Thymus (tissue), 14 donors: ENCODE measurements at places on chromosomes 3 and 15. TPM values are rescaled to one million over a fixed set of nuclear protein-coding genes. Genes with fewer than 3 reads are reported as not detected.

GRCh38 chr3:30180310-30181177, 425.9 kb upstream of the TGFBR2 start:
- DNase-seq: no peak
- H3K27ac ChIP-seq: no peak overlapping the region
- no peaks in the 10 kb centered on the region for H3K4me1 ChIP-seq
- no peaks in the 10 kb centered on the region for H3K36me3 ChIP-seq
- no peaks in the 10 kb centered on the region for H3K27me3 ChIP-seq

DNA sequence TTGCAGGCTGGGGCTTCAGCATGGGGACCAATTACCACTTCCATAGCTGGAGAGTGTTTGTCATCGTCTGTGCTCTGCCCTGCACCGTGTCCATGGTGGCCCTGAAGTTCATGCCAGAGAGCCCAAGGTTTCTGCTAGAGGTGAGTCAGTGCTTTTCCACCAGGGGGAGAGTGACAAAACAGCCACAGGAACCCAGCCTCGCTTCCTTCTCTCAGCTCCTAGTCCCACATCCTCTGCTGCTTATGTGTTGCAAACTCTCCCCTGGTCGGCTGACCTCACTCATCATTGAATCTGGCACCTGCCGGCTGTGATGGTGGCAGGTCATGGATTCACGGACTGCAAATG, 158.3 kb downstream of the SV2B start:
- H3K4me1 ChIP-seq: no peaks in the 10 kb centered on the region
- no peaks in the 10 kb centered on the region for H3K36me3 ChIP-seq
- H3K4me3 ChIP-seq: no peak overlapping the region
- DNase-seq: no peak
- no peaks in the 10 kb centered on the region for H3K27me3 ChIP-seq

DNA sequence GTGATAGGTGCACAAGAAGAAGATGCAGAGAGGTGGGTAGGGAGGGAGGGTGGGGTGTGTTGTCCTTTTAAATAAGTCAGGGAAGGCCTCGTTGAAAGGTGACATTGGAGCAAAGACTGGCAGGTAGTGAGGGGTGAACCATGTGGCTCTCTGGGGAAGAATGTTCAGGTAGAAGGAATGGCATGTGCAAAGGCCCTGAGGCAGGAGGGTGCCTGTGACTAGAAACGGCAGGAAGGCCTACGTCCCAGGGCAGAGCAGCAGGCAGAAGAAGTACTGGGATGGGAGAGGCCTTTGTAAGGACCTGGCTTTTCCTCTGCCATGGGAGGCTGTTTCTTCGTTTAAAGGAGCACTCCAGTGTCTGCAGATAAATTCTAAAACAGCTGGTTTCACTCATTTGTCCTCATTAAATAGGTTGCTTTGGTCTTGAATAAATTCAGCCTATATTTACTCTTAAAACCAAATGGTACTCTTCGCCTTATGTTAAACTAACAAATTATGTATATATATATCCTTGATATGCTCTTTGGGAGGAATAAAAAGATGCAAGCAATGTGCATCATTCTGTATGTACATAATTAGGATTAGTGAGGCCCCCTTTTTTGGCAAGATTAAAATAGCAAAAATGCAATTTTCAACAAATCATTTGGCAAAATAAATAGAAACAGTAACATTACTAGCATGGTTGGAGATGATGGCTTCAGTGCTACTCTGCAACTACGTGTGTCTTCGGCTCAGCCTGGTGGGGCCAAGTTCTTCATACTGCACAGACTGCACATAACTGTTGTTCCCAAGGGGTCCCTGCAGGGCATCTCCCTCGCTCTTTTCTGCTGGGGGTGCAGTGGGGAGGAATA, 151.4 kb downstream of the KLF13 start:
- no peak for DNase-seq
- no peaks in the 10 kb centered on the region for H3K36me3 ChIP-seq
- peaks cover 26% of the 10 kb centered on the region for H3K4me1 ChIP-seq
- no peak overlapping the region for H3K27ac ChIP-seq
- H3K27me3 ChIP-seq: peaks cover 12% of the 10 kb centered on the region

LEKR1 gene
- total RNA-seq: 1.7 TPM

DNA sequence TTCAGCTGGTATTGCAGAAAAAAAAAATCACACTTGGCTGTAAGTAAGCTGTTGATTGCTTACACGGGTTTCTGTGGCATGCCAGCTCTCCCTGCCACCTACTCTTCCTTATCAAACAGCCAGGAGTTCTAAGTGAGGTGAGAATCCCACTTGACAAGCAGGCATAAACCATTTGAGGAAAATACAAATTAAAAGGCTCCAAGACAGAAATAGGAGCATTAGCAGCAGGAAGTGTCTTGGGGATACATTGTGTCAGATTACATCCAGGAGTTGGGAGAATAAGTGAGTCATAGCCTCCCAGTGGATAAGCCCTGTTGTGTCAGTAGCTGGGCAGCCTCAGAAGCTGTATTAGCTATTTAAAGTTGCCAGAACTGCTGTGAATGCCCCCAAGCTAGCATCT, 256.0 kb downstream of the CNTN4 start:
- H3K4me1 ChIP-seq: no peaks in the 10 kb centered on the region
- no peak overlapping the region for H3K4me3 ChIP-seq
- no peak overlapping the region for H3K27ac ChIP-seq
- no peaks in the 10 kb centered on the region for H3K36me3 ChIP-seq
- DNase-seq: no peak
- H3K27me3 ChIP-seq: no peaks in the 10 kb centered on the region

DNA sequence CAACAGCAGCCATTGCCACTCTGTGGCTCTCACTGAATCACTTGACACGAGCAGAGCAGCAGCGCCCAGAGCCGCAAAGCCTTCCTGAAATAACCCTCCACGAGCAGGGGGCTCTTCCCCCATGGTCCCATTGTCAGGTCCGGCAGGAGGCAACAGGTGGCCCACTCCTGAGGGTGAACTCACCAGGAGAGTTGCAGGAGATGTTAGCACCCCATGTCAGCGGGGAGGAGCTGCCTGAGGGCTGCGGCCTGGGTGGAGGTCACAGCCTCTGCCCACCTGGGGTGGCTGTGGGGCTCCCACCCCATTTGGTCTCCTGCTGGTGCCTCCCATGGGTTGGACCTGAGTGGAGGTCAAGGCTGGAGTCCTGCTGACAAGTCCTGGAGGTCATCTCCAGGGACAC, 12.3 kb upstream of the C3orf22 start:
- H3K36me3 ChIP-seq: no peaks in the 10 kb centered on the region
- H3K4me1 ChIP-seq: no peaks in the 10 kb centered on the region
- no peak for DNase-seq
- H3K27ac ChIP-seq: no peak overlapping the region
- no peak overlapping the region for H3K4me3 ChIP-seq
- H3K27me3 ChIP-seq: no peaks in the 10 kb centered on the region

GRCh38 chr15:64810497-64811326, 14.7 kb downstream of the PIF1 start:
- DNase-seq: no peak
- H3K36me3 ChIP-seq: no peaks in the 10 kb centered on the region
- H3K27ac ChIP-seq: no peak overlapping the region
- H3K4me3 ChIP-seq: no peak overlapping the region
- H3K4me1 ChIP-seq: no peaks in the 10 kb centered on the region
- peaks cover 3% of the 10 kb centered on the region for H3K27me3 ChIP-seq

GRCh38 chr3:157129803-157130466, 30.0 kb downstream of the CCNL1 start:
- peak overlapping the region; percentile 86 for H3K27ac ChIP-seq
- H3K4me3 ChIP-seq: no peak overlapping the region
- no peaks in the 10 kb centered on the region for H3K27me3 ChIP-seq
- peaks cover 7% of the 10 kb centered on the region for H3K36me3 ChIP-seq

- no peak overlapping the region for H3K4me3 ChIP-seq
- H3K27me3 ChIP-seq: no peaks in the 10 kb centered on the region
- no peaks in the 10 kb centered on the region for H3K4me1 ChIP-seq
- H3K36me3 ChIP-seq: no peaks in the 10 kb centered on the region
Measured at GRCh38 chr3:11509173-11510000, 134.3 kb downstream of the VGLL4 start.

PLXNB1 gene
- total RNA-seq: 7.7 TPM

DNA sequence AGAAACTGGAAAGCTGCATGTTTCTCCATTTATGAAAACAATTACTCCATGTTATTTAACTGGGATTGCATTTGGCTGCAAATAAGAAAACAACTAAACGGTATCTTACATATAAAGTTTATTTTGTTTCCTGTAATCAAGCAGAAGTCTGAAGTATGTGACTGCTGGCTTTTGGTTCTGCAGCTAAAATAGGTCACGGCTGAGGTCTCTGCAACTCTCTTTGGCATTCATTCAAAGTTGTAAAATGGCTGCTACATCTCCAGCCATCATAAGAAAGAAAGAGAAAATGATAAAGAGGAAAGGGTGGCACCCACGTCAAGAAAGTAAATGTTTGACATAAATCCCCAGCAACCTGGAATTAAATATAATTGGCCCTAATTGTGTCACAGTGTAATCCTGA, 406.1 kb downstream of the TBC1D5 start:
- H3K27ac ChIP-seq: peak overlapping the region; percentile 41
- no peaks in the 10 kb centered on the region for H3K36me3 ChIP-seq
- DNase-seq: no peak
- H3K4me1 ChIP-seq: no peaks in the 10 kb centered on the region
- no peak overlapping the region for H3K4me3 ChIP-seq

DNA sequence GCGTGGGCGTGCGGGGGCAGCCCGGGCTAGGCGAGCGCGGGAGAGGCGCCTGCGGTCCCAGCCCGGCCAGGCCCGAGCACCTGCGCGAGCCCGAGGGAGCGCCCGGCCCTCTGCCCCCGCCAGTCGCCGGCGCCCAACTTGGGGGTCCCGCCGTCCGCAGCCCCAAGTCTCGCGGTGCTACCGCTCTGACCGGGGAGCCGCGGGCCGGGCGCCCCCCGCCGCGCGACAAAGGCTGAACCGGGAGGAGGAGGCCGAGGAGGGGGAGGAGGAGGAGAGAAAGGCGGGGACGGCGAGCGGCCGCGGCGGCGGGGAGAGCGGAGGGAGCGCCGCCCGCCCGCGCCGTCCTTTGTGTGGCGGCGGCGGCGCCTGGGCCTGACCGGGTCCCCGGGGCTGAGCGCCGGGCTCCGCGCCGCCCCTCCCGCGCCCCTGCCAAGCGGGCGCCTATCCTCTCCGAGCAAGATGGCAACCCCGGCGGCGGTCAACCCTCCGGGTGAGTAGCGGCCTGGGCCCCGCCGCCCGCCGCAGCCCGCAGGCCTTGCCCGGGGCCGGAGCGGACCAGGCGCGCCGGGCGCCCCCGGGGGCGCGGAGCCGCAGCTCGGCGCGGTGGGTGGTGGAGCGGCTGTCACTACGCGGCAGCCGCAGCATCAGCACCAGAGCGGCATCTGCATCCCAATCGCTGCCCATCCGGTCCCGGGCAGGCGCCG, at the start of gene ARNT2:
TSS of gene ARNT2 (plus strand) at position 326 of the 704 bp plus-strand sequence. CDS start at position 460, 134 bp downstream.
- DNase-seq: no peak
- no peaks in the 10 kb centered on the region for H3K36me3 ChIP-seq
- H3K27me3 ChIP-seq: peaks cover 55% of the 10 kb centered on the region
- H3K4me3 ChIP-seq: no peak within 1 kb of the TSS
- no peaks in the 10 kb centered on the region for H3K4me1 ChIP-seq

ATG3 gene
- 73.1 TPM for total RNA-seq

RTP4 gene
- total RNA-seq: 9.3 TPM

SMAD6 gene
- total RNA-seq: 1.0 TPM

ADAMTS9 gene
- 3.7 TPM for total RNA-seq

DNA sequence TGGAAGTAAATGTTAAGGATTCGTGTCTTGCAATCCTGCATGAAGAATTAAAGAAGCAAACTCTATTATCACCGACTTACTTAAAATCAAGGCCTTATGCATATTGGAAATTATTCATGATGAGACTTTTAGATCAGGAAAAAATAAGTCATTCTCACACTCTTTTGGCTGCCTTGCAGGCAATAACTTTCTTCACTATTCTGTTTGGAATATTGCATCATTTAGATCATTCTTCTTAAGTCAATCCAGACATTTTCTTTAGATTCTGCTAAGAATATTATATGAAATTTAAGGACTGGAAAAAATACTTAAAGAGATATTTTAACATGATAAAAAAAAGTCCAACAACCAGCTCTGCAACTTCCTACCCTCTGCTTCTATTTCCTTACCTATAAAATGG, 245.4 kb downstream of the LRRN1 start:
- H3K27ac ChIP-seq: no peak overlapping the region
- DNase-seq: no peak
- no peaks in the 10 kb centered on the region for H3K27me3 ChIP-seq
- H3K4me3 ChIP-seq: no peak overlapping the region
- H3K36me3 ChIP-seq: no peaks in the 10 kb centered on the region

DNA sequence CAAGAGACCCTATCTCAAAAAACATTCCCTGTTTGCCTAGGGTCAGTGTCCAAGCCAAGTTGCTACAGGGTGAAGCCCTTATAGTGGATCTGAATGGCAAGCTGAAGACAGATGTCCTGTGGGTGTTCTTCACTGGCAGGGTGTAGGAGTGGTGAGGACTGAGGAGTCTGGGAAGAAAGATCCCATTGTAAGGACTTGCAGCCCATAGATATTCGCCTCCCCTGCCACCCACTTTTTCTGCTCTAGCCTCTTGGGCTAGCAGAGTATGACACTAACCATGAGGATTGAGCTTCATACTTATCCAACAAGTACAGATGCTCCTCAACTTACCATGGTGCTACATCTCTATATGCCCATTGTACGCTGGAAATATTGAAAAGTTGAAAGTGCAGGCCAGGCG, 13.2 kb downstream of the CYP19A1 start:
- H3K27me3 ChIP-seq: no peaks in the 10 kb centered on the region
- DNase-seq: no peak
- no peaks in the 10 kb centered on the region for H3K36me3 ChIP-seq
- no peak overlapping the region for H3K4me3 ChIP-seq
- H3K4me1 ChIP-seq: peaks cover 3% of the 10 kb centered on the region

- no peak for DNase-seq
- H3K27ac ChIP-seq: no peak overlapping the region
- H3K4me1 ChIP-seq: no peaks in the 10 kb centered on the region
- H3K27me3 ChIP-seq: no peaks in the 10 kb centered on the region
- no peak overlapping the region for H3K4me3 ChIP-seq
Measured at GRCh38 chr15:68765602-68766368, 54.9 kb downstream of the ANP32A start.

IL1RAP gene
- total RNA-seq: 6.8 TPM

TMED3 gene
- 45.3 TPM for total RNA-seq

RPS17 gene
- 3,581 TPM for total RNA-seq

PPP4R2 gene
- 79.7 TPM for total RNA-seq
